ENCODE measurements at places on chromosomes 2 and 18.

GRCh38 chr18:63871836-63872235 lies 15.7 kb upstream of the SERPINB2 start:
- no peak for DNase-seq

DNA sequence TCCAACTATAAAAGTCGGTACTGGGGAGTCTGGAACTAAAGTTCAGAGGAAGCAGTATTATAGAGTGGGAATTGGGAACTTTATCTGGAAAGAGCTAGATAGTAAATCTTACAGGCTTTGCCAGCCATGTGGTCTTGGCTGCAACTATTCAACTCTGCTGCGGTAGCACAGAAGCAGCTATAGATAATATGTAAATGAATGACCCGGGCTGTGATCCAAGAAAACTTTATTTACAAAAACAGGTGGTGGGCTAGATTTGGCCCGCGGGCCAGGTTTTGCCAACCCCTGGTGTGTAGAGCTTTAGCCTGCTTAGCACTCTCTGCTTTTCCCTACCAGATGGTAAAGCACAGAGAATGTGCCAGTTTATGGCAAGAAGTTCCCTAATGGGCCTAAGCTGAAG lies 70.8 kb downstream of the TNP1 start:
- no peak for DNase-seq

DNA sequence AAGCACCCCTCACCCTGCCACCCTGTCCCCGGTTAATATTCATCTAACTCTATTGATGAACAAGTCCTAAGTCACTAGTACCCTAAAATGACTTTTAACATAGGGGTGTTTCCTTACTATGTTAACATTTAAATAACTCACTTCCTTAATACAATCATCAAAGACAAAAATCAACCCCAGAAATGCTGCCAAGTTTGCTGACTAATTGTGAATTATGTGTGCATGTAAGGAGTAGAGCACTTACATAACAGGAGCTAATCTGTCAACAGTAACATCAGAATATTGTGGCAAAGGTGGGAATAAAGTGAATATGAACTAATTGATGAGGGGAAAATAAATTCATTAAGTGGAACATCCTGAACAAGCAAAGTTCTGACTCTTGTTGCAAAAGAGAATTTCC lies 81.4 kb upstream of the ERBB4 start:
- no peak for DNase-seq

GRCh38 chr2:213227458-213227857 lies 56.8 kb upstream of the SPAG16 start:
- DNase-seq = no peak
